ENCODE measurements at places on chromosomes 16 and 17.
A peak's percentile ranks its signal among the peaks of the same experiment; 100 is the strongest.

GRCh38 chr16:3998793-3999478, 117.3 kb downstream of the ADCY9 start:
- no peak for DNase-seq

DNA sequence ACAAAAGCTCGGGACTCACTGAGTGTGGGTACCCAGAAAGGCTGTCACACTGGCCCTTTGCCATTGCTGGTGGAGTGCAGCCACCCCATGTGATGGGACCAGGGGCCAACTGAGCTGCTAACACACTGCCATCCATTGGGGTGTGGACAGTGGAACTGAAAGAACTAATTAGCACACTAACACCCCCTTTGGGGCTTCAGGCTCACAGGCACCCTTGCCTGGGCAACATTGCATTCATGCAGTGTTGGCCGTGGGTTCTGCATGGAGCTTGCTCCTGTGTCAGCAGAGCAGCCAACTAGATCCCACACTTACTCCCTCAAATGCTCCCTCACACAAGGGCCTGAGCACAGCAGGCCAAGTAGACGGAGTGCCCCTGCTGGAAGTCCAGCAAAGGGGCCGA, 476.0 kb upstream of the ASIC2 start:
- DNase-seq: no peak

DNA sequence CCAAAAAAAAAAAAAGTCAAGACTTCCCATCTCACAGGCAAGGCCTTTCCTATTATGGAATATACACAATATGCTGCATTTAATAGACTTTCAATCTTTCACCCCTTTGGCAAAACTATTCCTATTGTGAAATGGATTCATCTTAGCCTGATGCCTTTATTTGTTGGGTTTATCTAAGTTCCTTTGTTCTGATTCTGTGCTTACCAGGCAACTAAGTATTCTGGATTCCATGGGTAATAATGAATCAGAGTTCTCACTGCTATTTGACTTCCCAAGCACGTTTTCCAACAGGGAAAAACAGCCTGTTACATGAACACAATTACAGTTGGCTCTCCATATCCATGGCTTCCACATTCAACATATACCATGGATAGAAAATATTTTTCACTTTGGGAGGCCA, 135.5 kb downstream of the MYO1D start:
- DNase-seq: no peak

GRCh38 chr17:79593636-79594035, 17.2 kb downstream of the RBFOX3 start:
- no peak for DNase-seq

GRCh38 chr16:77660311-77660710, 62.0 kb upstream of the NUDT7 start:
- no peak for DNase-seq

DNA sequence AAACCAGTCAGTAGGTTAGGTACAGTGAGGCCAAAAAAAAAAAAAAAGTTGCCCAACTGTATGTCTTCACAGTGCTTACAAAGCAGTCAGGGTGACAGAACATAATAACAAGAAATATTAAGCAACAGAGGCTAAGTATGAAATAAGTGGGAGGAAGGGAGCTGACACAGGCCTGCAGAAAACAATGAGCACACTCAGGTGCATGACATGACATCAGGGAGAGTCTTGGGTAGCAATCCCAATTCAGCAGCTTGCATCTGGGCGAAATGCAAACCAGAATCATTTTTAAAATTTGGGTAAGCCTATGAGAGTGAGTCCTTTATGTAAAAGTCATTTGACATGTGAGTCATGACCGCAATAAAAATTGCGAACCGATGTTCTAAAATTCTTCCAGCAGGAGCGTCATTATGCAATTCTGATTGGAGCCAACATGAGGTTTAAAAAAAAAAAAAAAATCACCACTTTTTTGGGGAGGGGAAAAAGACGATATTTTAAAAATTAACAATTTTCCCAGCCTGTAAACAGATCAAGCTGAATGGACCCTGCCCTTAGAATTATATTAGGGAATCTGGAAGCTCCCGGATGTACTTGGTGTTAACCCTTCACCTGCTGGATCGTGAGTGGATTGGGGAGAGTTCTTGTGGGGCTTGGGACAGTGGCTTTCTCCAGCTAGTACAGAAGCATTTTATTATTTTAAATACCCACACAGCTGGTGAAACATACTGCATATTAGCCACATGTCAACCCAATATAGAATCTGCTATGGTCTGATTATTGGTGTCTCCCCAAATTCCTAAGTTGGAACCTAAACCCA, 127.9 kb downstream of the NPIPB5 start:
- DNase-seq: no peak

- no peak for DNase-seq
These were observed 22.6 kb downstream of the SLC25A10 start for GRCh38 chr17:81734405-81735263.

- DNase-seq: no peak
These were observed 98.2 kb downstream of the NCOR1 start for GRCh38 chr17:16117149-16117548.

DNA sequence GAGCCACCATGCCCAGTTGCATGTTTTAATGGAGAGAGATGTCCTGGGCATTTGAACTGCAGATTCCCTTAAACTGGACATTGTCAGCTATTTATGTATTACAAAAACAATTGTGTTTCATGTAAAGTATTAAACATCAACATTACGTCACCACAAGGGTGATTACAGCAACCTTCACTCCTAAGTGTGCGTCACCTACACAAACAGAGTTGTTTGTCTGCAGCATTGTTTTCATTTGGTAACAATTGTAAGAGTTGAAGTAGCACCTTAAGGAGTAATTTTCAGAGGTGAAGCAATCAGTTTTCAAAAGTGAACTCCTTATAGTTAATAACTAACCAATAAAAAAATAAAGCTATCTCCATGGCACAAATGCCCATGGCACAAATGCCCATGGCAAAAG, 271.4 kb downstream of the IRX3 start:
- no peak for DNase-seq

GRCh38 chr17:6796017-6796886, 20.2 kb downstream of the FBXO39 start:
- no peak for DNase-seq

- DNase-seq: no peak
These were observed 64.0 kb downstream of the USP32 start for GRCh38 chr17:60327901-60328273.

DNA sequence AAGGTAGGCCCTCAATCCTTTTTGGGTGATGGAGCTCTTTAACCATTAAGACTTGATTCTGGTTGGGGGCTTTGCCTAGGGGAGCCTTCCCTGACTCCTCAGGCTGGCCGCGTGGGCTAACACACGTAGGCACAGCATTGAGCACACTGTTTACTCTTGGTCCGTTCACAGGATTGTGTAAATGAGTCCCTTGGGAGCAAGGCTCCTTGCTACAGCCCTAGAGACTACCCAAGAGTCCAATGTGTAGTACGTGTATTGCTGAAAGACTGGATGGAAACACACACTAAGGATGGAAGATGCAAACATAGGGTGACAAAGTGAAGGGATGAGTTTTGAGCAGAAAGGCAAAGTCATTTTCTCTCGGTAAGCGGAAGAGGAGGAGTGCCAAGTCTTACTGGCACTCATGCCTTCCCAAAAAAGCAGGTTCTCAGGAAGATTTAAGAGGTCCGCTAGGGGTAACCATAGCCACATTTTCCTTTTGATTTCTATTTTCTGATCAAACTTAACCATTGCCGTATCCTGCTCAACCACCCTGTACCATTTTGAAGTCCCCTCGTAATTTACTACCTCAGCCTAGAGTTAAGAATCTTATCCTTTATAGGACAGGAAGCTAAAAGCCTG, 911 bp upstream of the ITGA2B start:
- DNase-seq: no peak

DNA sequence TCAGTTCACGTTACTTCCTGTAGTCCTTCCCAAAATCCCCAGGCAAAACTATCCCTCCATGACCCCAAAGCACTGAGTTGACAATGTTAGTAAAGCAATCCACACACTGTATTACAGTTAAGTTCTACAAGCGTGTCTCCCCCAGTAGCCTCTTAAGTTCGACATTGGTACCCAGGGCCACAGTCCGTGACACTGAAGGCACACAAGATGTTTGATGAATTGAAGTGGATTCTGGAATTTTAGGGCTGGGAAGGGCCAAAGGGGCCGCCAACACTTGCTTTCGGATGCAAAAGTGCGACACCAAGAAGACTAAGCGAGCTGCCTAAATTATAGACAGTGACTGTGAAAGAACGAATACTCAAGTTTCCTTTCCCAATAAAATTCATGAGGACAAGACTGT, 1.5 kb downstream of the VPS35 start:
- DNase-seq: no peak

DNA sequence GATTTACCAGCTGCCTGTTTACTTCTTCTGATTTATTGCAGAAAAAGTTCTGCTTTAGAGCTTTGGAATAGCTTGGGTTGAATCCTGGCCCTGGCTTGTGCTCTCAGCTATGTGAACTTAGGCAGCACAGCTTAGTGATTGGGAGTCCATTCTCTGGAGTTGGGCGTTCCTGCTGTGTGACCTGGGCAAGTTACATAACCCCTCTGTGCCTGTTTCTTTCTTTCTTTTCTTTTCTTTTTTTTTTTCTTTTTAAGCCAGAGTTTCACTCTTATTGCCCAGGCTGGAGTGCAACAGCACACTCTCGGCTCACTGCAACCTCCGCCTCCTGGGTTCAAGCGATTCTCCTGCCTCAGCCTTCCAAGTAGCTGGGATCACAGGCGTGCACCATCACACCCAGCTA, 51.5 kb upstream of the AQP8 start:
- no peak for DNase-seq

- DNase-seq: no peak
These were observed 14.2 kb downstream of the SPHK1 start for GRCh38 chr17:76398523-76399174.

DNA sequence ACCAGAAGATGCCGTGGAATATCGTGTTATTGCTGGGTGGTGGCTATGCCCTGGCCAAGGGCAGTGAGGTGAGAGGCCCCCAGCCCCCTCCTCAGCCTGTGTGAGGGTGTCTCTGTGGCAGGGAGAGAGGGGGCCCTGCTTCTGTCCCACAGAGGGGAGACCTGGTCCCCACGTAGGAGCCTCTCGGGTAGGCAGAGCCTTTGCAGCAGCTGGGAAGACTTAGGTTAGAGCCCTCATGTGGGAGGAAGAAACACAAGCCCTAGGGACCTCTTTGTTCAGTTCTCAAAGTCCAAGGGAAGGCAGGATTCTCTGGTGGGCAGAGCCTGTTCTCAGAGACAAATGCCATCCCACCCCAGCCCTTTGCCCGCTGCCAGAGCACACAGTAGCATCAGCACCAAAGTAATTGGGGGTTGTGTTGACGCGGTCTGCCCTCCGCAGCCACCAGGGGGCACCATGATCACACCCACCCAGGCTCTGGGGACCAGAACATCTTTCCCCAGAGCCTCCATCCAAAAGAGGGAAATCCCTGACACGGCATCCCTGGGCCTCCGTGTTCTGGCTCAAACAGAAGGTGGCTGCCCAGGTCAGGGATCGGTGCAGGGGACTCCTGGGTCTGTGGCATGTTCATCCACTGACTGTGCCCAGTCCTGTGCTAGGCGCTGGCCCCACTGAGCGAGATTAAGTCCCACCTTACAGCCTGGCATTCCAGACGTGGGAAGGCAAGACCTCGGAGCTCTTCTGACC, 11.5 kb upstream of the FOXN1 start:
- DNase-seq: peak; percentile 66

DNA sequence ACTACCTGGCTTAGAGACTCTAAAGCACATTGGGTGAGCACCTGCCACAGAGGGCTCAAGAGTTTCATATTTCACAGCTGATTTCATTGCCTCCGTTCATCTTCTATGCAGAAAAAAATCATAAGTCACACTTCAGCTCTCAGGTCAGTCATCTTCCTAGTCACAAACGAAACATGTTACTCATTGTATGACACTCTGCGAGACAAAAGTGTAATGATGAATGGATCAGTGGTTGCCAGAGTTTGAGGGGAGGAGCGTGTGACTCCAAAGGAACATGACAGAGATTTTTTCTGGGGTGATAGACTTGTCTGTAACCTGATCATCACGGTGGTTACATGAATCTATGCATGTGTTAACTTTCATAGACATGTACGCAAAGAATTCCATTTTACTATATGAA, 195.2 kb upstream of the CNTNAP4 start:
- DNase-seq: no peak

DNA sequence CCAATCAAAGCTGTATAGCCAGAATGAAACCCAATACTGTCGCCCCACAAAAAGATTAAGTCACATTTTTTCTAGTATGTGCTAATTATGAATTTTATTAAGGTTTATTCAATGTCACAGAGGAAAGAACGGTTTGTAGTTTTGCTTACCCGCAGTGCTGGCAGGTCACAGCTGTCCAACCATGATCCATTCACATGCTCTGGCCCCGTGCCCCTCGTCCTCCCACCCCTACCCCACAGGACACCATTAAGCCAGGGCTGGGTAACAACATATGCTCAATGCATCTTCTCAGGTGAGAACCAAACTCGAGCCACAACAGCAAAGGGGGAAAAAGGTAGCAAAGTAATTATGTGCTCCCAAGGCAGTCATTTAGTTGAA, 589 bp upstream of the FBF1 start:
- no peak for DNase-seq

GRCh38 chr16:66486773-66487579, 59.9 kb downstream of the BEAN1 start:
- no peak for DNase-seq

DNA sequence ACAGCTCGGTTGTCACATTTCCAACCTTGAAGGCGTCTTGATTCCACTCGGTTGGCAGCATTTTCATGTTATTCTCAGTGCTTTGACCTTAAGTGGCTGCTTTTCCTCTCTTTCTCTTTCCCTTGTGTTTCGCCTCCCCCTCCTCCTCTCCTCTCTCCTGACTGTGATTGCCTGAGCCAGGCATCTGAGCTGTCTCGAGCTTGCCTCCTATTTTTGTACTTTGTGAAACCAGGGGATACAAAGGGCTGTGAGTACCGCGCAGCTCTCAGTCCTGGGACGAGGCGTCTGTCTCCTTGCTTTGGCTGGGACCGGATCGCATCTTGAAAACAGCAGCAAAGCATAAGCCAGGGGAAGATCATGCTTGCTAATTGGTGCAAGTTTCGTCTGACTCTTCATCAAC, 48.8 kb upstream of the SDK2 start:
- DNase-seq: no peak

- DNase-seq: no peak
These were observed 845.2 kb downstream of the CDH11 start for GRCh38 chr16:64276646-64277045.

- DNase-seq: no peak
These were observed 3.1 kb downstream of the PRSS27 start for GRCh38 chr16:2716948-2717347.

- DNase-seq: no peak
These were observed 28.9 kb upstream of the CMIP start for GRCh38 chr16:81415751-81416150.

All from T follicular helper cell (primary cell).